Brain pericyte (primary cell): ENCODE measurements at places on chromosomes 3 and 15.

DNA sequence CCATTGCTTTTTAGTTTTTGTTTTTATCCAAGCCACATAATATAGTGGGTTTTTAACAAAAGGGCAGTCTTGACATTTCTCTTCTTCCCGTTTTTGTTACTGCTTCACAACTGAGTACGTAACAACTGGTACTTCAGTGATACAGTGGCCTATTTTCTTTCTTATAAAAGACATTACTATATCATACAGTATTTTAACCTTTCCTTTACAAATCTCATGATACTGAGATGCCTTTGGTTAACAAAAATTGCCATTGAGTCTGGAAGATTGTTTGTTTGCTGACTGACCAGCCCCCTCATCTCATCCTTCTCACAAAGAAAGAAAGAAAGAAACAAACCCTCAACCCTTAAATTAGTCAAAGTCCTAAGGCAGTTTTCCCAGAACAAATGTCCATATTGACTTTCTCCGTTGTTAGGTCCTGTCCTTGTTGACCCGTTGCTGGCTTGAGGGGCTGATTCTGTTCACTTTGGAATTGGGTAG lies 77.0 kb upstream of the SAMMSON start:
- DNase-seq = no peak

GRCh38 chr15:20348291-20348899 lies 193.2 kb downstream of the GOLGA6L6 start:
- DNase-seq = no peak

DNA sequence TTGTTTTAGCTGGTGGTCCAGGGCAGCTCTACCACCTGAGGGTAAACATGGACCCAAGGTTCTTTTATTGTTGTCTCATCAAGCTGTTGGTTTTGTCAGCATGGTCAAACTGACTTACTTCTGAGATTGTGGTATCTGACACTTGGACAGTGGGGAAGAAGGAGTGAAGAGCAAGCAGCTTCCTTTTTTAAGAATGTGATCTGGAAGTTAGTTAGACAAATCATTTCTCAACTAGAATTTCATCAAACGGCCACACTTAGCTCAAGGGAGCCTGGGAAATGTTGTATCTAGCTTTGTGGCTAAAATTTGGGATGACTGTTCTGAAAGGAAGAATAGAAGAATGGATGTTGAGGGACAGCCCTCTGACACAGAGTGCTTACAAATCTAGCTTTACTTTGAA lies 215.2 kb downstream of the ZNF621 start:
- no peak for DNase-seq

DNA sequence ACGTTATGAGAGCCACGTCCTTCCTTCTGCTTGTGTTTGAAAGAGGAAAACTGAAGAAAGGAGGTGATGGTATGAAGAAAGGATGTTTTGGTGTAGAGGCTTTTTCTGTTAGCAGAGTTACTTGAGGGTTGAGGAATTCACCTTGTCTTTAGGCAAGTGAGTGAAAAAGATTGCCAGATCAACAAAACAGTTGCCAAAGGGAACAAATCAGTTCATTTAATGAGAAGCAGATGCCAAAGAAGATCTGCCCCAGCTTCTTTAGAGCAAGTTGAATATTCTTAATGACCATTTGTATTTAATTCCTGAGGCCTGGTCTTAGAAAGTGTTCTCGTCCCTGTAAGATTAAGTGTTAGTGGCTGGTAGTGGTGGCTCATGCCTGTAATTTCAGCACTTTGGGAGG lies 2.6 kb downstream of the CHCHD6 start:
- DNase-seq = no peak

GRCh38 chr3:196813903-196814302 lies 53.8 kb upstream of the SENP5 start:
- no peak for DNase-seq

GRCh38 chr3:14876921-14877333 lies 58.2 kb downstream of the FGD5 start:
- no peak for DNase-seq

DNA sequence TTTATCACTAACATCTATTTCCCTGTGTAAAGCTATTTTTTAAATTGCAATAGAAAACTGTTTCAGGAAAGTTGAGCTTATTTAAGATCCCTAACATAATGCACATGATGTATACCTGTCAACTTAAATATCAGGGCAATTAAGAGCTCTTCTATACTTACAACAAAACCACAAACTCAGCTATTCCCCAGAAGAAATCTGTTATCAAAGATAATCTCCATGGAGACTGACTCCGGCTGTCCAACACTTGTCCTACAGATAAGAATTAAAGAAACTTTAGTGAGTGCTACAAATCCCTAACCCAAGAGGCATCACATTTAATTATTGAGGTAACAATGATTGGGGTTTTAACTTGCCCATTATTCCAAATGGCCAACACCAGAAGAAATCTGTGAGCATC lies 3.4 kb downstream of the SELENOK start:
- no peak for DNase-seq

DNA sequence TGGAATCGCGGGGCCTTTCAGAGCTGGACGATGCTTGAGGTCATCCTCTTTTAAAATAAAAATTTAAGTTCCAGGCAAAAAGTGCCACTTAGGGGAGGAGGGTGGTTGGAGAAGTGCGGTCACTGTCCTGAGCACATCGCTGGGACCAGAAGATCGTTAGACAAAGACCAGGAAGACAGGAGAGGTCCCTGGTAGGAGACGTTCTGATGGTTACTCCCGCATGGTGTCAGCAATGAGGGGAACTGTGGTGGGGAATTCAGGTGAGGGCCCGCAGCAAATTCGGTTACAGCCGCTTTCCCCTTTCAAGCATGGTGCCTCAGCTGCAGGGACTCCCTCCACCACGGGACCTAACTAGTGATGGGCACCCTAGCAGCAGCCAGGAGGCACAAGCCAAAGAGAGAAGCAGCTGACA lies 1.0 kb upstream of the ISY1 start:
- no peak for DNase-seq

GRCh38 chr3:60047426-60048200 lies 997.8 kb upstream of the CFAP20DC start:
- no peak for DNase-seq

- DNase-seq = no peak
Observed at GRCh38 chr15:63780969-63781368, 52.8 kb downstream of the HERC1 start.

DNA sequence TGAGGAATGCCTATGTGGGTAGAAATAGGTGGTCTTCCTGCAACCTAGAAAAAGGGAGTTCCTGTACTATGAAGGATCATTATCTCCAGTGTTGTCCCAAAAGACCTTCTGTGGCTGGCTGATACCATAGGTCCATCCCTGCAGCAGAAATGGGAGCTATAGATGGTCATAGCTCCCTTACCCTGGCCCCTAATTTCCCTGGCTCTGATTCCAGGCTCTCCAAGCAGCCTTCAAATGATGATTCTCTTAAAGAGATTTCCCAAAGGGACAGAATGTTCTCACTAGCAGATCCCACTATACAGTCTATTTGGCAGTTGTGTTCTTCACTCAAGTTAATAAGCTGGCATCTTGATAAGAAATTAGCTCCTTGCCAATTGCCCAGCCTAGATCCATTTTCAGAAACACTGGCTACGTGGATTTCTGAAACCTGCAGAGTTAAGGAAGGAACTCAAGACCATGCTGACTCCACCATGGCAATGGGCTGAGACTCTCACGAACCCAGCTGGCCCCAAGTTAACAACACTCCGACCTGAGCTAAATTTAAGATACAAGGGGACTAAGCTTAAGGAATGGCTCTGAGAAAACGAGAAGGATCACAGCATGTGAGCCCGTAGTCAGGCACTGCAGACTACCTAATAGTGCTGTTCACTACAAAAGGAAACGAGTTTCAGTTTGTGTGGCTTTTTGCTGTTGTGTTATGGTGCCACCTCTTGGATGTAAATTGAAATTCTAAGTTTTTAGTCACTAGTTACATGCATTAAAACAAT lies 11.4 kb downstream of the C15orf40 start:
- DNase-seq = peak; percentile 27

DNA sequence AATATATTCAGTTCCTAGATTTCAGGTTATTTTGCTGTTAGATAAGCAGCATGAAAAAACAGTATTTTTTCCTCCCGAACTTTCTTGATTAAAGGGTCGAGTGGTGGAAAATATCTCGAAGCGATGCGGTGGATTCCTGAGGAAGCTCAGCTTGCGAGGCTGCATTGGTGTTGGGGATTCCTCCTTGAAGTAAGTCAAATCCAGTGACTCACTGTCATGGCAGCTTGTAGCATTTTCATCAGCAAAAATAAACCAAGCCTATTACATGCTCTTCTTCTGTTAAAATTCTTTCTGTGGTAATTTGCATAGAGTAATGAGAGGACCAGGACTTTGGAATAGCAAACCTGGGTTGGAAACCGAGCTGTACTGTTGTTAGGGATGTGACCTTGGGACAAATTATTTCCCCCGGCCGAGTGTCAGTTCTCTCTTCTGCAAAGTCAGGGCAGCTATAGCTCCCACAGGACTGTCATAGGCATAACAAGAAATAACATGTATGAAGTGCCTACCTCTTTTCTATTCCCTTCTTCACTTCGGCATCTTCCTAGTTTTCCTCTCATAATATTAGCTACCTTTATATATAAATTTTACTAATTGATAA lies 75.6 kb downstream of the UBP1 start:
- DNase-seq = no peak

GRCh38 chr3:124413989-124414598 lies 316.2 kb upstream of the UMPS start:
- DNase-seq = no peak

GRCh38 chr15:72888211-72888610 lies 104.7 kb upstream of the ADPGK start:
- DNase-seq = no peak

DNA sequence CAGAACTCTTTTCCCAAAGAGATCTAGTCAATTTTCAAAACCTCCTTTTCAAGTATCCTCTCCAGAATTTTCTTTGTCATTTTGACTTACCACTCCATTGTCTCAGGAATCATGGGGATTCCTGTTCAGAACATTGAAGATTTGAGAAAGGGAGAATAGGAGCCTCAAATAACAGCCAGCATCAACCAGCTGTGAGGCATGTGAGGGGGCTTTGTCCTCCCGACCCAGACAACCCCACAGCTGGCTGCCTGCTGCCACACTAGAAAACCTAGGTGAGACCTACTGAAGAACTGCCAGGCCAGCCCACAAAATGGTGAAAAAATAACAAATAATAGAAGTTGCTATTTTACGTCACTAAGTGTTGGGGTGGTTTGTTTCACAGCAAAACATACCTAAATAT lies 5.9 kb upstream of the ARHGEF26 start:
- DNase-seq = no peak

DNA sequence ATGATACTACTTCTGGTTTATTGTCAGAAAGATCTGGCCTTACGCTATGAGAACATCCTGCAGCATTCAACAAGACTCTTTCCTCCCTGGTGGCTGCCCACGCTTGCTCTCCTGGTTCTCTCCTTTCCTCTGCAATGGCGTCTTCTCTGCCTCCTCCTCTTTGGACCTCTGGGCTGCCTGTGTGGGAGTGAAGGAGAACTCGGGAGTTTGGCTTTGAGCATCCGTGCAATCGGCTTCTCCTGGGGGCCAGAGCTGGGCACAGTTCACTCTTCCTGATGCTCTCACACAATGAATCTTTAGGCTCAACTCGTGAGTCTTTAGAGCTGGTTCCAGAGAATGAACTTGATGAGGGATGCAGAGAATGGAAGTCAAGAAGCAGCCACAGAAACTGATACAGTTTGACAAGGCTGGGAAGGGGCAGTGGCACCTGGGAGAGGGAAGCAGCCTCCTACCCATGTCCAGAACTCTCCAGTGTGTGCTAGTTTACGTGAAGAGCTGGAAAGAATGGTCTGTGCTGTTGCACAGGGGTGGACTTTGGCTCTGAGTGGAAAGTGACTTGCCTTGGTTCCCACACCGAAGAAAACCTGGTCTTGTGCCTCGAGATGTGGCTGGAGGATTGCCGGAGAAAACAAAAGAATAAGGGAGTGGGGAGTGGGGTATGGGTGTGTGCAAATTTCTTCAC lies 37.9 kb downstream of the RPLP1 start:
- no peak for DNase-seq

GRCh38 chr15:63501256-63502089 lies 2.9 kb upstream of the USP3 start:
- DNase-seq = peak; percentile 82

DNA sequence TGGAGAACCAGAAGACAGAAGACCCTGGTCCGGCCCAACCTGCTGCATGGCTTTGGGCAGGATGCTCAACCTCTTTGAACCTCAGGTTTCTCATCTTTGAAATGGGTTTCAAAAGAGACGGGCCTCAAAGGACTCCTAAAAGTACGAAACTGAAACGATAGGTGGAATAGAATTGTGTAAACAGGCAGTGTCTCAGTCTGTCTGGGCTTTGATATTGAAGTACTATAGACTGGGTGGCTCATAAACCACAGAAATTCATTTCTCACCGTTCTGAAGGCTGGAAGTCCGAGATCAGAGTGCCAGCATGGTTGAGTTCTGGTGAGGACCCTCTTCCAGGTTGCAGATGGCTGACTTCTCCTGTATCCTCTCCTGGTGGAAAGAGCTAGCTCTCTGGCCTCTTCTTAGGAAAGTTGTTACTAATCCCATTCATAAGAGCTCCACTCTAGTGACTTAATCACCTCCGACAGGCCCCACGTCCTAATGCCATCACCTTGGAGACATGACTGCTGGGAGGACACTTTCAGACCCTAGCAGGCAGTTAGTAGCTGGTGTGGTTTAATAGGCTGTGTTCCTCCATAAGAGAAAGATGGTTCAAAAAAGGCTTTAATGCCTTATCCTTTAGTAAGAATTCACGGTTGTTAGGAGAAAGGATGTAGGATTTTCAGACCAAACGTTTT lies 35.7 kb downstream of the SSUH2 start:
- DNase-seq = no peak

- DNase-seq = no peak
Observed at GRCh38 chr3:41482134-41482533, 282.8 kb downstream of the CTNNB1 start.

DNA sequence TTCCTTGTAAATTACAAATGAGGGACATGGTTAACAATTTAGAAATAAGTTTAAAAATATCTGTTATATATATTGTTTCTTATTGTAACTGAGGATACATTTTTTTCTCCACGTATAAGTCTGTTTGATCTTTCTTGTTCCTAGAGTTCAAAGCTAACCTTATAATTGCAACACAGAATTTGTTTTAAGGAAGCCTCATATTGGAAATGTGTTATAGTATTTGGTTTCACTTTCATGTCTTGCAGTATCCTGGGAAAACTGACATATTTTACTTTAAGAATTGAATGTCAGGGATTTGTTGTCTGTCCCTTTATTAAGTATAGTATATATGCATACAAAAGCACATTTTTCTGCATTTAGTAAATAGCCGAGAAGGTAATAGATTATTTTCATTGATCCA lies 23.5 kb upstream of the NIT2 start:
- no peak for DNase-seq

- DNase-seq = no peak
Observed at GRCh38 chr15:52552303-52552702, 16.5 kb downstream of the ARPP19 start.

DNA sequence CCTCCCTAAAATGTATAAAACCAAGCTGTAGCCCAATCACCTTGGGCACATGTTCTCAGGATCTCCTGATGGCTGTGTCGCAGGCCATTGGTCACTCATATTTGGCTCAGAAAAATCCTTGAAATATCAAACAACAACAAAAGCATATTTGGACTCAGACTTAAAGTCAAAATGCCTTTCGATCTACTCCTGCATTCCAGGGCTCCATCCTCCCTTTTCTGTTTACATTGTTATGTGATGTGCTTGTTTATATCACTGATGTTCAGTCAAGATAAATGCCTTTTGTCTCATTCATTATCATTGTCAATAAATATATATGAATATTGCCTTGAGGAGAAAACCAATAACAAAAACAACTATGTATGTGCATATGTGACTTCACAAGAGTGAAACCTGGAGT lies 31.7 kb downstream of the HGD start:
- DNase-seq = no peak
